Pulmonary artery endothelial cell (primary cell): ENCODE measurements at places on chromosomes 3 and 15. TPM values are rescaled to one million over a fixed set of nuclear protein-coding genes. Genes with fewer than 3 reads are reported as not detected.

The STRIT1 gene
- not detected in 2 replicates for total RNA-seq

The TNFSF10 gene
- total RNA-seq, result 41.5 and 108 TPM in 2 replicates

The RHO gene
- total RNA-seq, result not detected in 2 replicates

The FANCD2 gene
- total RNA-seq, result 22.0 and 34.0 TPM in 2 replicates

The CPNE4 gene
- not detected in 2 replicates for total RNA-seq

The PLAAT1 gene
- 0.14 and 0.26 TPM in 2 replicates for total RNA-seq

The FAM107A gene
- 3.8 and 9.6 TPM in 2 replicates for total RNA-seq
